ENCODE measurements at places on chromosomes 13 and 19.

GRCh38 chr19:32101206-32101605, 244.2 kb upstream of the ZNF507 start:
- no peak for DNase-seq

DNA sequence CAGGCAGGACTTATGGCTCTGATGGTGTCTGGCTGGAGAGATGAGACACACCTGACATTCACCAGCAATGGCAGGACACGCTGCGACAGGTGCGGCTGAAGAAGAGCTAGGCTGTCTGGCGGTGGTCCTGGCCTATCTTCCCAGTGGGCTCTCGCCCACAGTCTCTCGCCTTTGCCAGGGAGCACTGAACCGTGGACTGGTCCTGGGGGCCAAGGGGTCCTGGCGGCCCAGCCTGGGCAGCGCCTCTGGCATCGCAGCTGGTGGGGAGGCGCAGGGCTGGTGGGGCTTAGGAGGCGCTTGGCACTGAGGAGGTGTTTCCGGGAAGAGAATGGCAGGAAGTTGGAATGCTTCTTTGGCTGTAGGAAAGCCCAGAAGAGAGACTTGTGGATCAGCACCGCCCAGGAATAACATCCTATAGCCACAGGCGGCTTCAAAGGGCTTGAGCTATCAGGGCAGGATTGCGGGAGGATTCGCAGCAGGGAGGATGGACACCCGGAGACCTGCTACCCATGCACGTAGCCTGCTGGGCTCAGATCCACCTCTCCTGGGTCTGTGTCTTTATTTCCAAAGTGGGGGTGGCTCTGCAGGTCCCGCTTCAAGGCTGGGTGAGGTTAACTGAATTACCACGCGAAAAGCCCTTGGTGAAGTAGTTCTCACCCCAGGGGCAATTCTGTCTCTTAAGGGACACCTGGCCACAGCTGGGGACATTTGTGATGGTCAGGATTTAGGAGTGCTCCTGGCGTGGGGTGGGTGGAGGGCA, 14.6 kb downstream of the KDM4B start:
- no peak for DNase-seq

DNA sequence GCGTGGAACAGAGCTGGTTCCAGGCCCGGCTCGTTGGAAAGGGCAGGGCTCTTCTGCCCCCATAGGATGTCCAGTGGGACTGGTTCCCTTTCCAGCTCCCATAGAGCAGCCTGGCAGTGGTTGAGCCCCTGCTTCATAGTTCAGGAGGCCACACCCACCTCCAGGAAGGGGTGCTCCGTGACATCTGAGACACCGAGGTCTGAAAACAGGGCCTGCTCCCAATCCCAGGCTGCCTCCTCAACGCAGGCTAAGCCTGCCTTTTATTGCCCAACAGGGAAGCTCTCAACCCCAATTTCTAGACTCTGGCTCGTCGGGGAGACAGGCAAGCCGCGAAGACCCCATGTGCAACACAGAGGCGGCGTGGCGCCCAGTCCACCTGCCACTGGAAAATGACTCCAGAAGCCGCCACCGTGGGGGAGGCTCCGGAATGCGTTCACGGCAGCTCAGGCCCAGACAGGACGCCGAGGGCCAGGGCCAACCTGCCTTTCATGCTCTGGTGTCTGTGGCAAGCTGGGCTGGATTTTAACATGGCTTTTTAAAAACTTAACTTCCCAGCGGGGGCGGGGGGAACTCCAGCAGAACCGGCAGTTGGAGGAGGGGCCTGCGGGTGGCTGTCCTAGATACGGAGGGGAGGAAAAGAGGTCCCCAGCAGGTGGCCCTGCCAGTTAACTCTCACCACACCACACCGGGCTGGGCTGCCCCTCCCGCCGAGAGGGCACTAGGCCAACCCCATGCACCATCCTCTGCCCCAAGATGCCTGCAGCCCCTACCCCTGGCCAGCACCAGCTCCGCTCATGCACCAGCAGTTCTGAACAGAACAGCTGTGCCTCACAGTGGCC, 17.9 kb upstream of the TINCR start:
- DNase-seq = no peak

GRCh38 chr19:4501691-4502090, 16.6 kb downstream of the PLIN4 start:
- DNase-seq = no peak
